ENCODE measurements at places on chromosomes 7 and 10. TPM values are rescaled to one million over a fixed set of nuclear protein-coding genes. Genes with fewer than 3 reads are reported as not detected.

DNA sequence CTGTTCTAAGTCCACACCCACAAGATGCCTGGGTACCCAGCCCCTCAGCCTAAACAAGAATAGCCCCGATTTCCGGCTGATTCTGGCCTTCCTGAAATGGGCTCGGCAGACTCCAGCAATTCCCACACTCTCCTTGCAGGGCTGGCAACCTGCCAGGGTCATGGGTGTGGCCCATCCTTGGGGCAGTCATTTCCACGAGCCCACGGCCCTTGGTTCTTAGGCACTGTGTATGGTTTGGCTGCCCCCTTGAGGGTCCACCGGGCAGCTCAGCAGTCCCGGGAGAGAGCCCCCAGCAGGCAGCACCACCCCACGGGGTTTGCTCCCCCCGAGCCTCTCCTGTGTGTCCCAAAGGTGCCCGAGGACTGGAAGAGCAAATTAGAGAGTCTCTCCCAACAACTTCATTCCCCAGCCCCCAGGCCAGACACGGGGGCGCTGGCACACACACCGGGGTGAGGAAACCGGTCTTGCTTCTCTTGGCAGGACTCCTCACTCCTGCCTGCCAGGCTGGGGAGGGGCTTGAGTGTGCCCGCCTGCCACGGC is 142.2 kb downstream of the EMX2 start:
- no peak overlapping the region for H3K27ac ChIP-seq
- peaks cover 21% of the 10 kb centered on the region for H3K27me3 ChIP-seq
- no peaks in the 10 kb centered on the region for H3K36me3 ChIP-seq
- no peak overlapping the region for H3K4me3 ChIP-seq
- H3K4me1 ChIP-seq, result no peaks in the 10 kb centered on the region

Gene PNLIP
- not detected for total RNA-seq

- peak overlapping the region; percentile 72 for H3K27ac ChIP-seq
- H3K27me3 ChIP-seq, result no peaks in the 10 kb centered on the region
- H3K4me1 ChIP-seq, result peaks cover 49% of the 10 kb centered on the region
- peak; percentile 93 for DNase-seq
- no peaks in the 10 kb centered on the region for H3K36me3 ChIP-seq
These were observed 45.2 kb upstream of the AKR1E2 start for GRCh38 chr10:4780782-4781181.

DNA sequence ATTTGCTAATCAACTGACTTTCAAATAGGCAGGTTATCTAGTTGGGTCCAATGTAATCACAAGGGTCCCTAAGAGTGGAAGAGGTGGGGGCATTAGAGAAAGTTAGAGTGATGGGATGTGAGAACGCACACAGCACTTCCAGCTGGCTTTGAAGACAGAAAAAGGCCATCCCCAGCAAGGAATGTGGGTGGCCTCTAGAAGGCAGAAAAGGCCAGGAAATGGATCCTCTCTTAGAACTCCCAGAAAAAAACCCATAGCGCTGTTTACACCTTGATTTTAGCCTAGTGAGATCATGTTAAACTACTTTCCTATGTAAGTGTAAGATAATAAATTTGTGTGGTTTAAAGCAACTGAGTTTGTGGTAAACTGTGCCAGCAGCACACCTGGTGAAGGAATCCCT is 219.5 kb upstream of the HABP2 start:
- no peaks in the 10 kb centered on the region for H3K27me3 ChIP-seq
- no peak overlapping the region for H3K27ac ChIP-seq
- H3K4me1 ChIP-seq, result no peaks in the 10 kb centered on the region
- H3K4me3 ChIP-seq, result no peak overlapping the region
- DNase-seq, result no peak
- no peaks in the 10 kb centered on the region for H3K36me3 ChIP-seq

GRCh38 chr10:50739618-50740292 is at the start of gene ASAH2B:
Gene ASAH2B (plus strand): TSS chr10:50739936. CDS start chr10:50745131, 5,195 bp downstream.
- H3K27me3 ChIP-seq, result no peaks in the 10 kb centered on the region
- no peaks in the 10 kb centered on the region for H3K36me3 ChIP-seq
- peak; percentile 94 for DNase-seq
- peaks cover 4% of the 10 kb centered on the region for H3K4me1 ChIP-seq
- peak within 1 kb of the TSS; percentile 89 for H3K27ac ChIP-seq

- H3K4me3 ChIP-seq, result no peak overlapping the region
- no peak for DNase-seq
- no peaks in the 10 kb centered on the region for H3K4me1 ChIP-seq
These were observed 41.4 kb downstream of the AFAP1L2 start for GRCh38 chr10:114362826-114363355.
